ENCODE measurements at places on chromosomes 3 and 15. TPM values are rescaled to one million over a fixed set of nuclear protein-coding genes. Genes with fewer than 3 reads are reported as not detected.

Gene FSIP1
- 0.75 TPM for total RNA-seq

Gene GRM2
- 2.2 TPM for total RNA-seq

Gene OIP5
- 17.1 TPM for total RNA-seq

Gene C3orf49
- not detected for total RNA-seq

Gene FOXB1
- total RNA-seq: 0.78 TPM

Gene IGDCC3
- total RNA-seq: not detected

Gene P2RY1
- total RNA-seq: 0.25 TPM

Gene ANXA2
- 230 TPM for total RNA-seq

Gene PLSCR5
- total RNA-seq: not detected

Gene STRIT1
- total RNA-seq: not detected

Gene RAB8B
- 111 TPM for total RNA-seq

Gene ADIPOQ
- total RNA-seq: not detected

Gene ARRDC4
- 1.2 TPM for total RNA-seq

Gene CHST13
- total RNA-seq: 0.28 TPM

Gene ROPN1
- not detected for total RNA-seq

Gene SERINC4
- total RNA-seq: 0.17 TPM

Gene BFSP2
- total RNA-seq: not detected

Gene FOXL2NB
- not detected for total RNA-seq

Gene CCR9
- total RNA-seq: 21.6 TPM

Gene CCR3
- 1.9 TPM for total RNA-seq

Gene PLA2G4D
- not detected for total RNA-seq

Gene SLC4A7
- total RNA-seq: 49.5 TPM

Gene RLBP1
- not detected for total RNA-seq

Gene CD80
- total RNA-seq: 15.2 TPM

Gene DPPA2
- not detected for total RNA-seq

Gene SLC22A13
- 0.57 TPM for total RNA-seq

Gene PPM1L
- 3.8 TPM for total RNA-seq

Gene ASB7
- total RNA-seq: 21.1 TPM

Gene KIF23
- total RNA-seq: 50.7 TPM

Gene MESP1
- total RNA-seq: 1.8 TPM

Gene CASR
- not detected for total RNA-seq

Gene CD200R1
- 11.6 TPM for total RNA-seq

Gene ABHD17C
- total RNA-seq: 1.6 TPM

Gene RAD51
- total RNA-seq: 52.4 TPM

Gene IL17RE
- total RNA-seq: 1.1 TPM

Gene UPK1B
- not detected for total RNA-seq

Gene CATSPER2
- 2.0 TPM for total RNA-seq

Gene CPLX3
- 0.28 TPM for total RNA-seq

Gene CORO2B
- not detected for total RNA-seq

Gene GOLGA8H
- total RNA-seq: 0.64 TPM

Gene LSG1
- 55.2 TPM for total RNA-seq

Gene CLDN1
- not detected for total RNA-seq
